ENCODE measurements at places on chromosomes 6 and 20.

DNA sequence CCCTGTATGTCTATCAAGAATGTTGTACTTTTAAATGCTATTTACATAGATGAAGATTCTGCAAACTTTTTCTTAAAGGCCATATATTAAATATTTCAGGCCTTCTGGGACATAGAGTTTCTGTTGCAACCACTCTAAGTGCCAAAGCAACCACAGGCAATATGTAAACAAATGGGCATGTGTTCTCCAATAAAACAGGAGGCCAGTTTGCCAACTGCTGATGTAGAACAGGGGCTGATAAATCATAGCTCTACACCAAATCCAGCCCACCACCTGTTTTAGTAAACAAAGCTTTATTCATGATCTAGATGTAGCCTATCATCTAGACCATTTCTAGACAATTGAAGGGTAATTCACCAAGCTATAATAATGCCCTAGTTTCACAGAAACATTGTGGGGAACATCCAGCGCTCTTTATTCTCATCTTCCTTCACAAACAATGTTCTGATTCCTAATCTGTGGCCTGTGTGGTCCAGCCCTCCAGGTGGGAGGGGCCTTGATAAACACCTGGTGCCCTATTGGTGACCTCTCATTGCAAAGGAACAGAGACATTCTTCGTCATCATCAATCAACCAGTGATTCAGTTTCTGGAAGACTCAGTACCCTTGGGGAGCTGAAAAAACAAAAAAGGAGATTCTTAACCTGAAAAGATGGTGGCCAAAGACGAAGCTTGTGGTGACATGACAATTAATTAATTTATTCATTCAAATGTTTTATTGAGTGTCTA is 80.2 kb downstream of the PREP start:
- no peak for DNase-seq

DNA sequence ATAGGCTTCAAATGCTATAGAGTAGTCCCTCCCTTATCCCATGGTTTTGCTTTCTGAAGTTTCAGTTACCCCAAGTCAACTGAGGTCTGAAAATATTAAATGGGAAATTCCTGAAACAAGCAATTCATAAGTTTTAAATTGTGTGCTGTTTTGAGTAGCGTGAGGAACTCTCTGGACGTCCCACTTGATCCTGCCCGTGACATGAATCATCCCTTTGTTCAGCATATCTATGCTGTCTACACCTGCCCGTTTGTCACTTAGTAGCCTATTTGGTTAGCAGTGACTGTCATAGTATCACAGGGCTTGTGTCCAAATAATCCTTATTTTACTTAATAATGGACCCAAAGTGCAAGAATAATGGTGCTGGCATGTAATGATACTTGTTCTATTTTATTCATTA is 5.0 kb downstream of the PCMT1 start:
- no peak for DNase-seq

GRCh38 chr20:44799691-44800090 is 10.7 kb downstream of the RIMS4 start:
- no peak for DNase-seq

GRCh38 chr6:18263418-18264218 is 712 bp downstream of the DEK start:
- DNase-seq, result peak; percentile 14

GRCh38 chr6:127938701-127939100 is 37.8 kb upstream of the THEMIS start:
- peak; percentile 76 for DNase-seq

DNA sequence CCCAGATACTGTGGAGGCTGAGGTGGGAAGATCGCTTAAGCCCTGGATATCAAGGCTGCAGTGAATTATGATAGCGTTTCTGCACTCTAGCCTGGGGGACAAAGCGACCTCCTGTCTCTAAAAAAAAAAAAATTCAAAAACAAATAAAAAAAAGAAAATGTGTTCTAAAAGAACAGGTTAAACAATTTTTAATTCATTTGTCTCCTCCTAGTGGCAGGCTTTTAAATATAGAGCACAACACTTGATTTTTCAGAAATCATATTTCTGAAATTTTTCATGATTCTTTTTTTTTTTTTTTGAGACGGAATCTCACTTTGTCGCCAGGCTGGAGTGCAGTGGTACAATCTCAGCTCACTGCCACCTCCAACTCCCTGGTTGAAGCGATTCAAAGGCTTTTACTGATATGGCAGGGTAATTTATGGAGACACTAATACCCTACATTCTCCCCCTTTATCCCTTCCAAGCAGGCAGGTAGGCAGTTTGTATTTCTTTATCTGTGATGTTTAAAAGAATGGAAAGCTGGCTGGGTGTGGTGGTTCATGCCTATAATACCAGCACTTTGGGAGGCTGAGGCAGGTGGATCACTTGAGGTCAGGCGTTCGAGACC is 8.7 kb upstream of the GTF3C6 start:
- peak; percentile 28 for DNase-seq

DNA sequence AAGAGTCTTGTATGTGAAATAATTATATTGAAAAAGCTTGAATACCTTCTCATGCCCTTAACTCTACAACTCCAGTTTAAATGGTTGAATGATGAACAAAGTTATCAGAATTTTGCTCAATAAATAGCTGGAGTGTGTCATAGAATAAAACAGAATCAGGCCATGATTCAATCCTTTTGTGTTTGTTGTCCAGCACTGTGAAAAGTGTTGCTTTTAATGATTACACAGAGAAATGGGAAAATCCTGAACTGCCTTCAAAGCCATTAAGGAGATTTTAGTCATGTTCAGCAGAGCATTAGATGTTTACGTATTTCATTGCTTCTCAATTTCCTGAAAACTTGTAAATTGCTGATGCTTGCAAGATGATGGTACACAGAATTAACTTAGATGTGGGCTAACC is 262.9 kb upstream of the BTBD3 start:
- no peak for DNase-seq

- no peak for DNase-seq
Observed at GRCh38 chr6:9020001-9020400, 584.7 kb upstream of the SLC35B3 start.

- DNase-seq, result no peak
Observed at GRCh38 chr20:36937402-36937770, 14.1 kb downstream of the SAMHD1 start.

- DNase-seq, result no peak
Observed at GRCh38 chr6:150907383-150907782, 41.9 kb downstream of the MTHFD1L start.

DNA sequence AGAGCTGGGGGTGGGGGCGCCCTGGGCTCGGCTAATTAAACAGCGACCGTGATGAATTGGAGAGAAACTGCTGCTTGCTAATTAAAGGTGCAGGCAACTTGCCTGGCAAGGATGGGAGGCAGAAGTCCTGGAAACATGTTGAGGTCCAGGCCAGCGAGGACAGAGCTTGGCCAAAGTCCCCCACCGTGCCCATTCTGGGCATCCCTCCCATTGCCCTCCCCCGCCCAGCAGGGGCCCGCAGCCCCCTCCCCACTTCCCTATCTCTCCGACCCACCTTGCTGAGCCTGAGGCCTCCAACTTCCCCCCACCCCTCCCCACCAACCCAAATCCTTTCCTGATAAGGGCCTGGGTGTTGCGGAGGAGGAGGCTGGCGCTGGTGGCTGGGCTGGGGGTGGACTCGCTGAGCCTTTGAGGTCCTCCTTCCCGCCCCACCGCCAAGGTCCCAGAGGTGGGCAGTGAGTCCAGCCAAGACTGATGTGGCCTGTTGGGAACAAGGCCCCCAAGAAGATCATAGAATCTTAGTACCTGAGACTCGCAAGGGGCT is 23.3 kb downstream of the C20orf203 start:
- DNase-seq, result no peak

DNA sequence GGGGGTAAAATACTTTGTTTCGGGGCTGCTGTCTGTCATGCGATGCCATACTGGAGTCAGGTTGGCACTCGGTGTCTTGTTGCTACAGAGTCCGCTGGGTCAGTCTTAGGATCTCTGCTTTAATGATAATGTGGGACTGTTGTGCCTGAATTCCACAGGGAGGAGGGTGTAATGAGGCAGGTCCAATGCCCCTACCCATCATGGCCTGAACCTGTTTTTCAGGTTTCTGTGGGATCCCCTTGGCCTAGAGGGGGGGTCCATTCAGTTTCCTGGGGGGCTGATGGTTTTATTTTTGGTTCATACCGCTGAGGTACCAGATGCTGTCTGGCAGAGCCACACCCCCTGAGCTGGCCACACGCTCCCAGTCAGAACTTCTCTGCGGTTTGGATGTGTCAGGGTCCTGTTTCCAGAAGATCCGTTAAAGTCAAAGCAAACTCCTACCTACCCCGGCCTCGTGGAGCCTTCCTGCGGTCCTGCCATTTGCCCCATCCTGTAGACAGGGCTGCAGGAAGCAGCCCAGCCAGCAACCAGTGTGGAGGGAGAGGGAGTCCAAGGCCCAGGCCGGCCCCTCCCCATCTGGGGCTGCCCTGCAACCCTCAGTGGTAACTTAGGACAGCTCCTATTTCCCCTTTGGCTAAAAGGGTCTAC is 69.7 kb downstream of the TCP11 start:
- peak; percentile 14 for DNase-seq

- DNase-seq, result peak; percentile 80
Observed at GRCh38 chr6:16316741-16317251, 78.4 kb downstream of the GMPR start.

Measured in fibroblast of skin of right biceps (primary cell).